Iris pigment epithelial cell (primary cell): ENCODE measurements at places on chromosomes 7 and 10.

DNA sequence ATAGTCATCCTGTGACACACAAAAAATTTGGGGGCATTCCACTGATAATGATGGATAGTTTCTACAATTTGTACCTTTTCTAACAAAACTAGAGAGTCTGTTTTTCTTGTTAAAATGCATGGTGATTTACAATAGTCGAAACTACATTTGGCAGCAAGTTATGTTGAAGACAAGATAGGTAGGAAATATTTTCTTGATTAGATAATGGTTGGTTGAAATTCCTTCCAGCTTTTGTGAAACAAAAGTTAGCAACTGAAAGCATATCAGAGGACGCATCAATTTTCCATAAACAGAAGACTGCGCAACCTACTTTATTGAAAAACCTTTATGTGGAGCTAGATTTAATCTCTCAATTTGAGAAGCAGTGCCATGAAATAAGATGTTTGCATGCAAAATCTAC, 155.8 kb upstream of the GLI3 start:
- peak; percentile 14 for DNase-seq

GRCh38 chr10:126969310-126969709, 64.1 kb downstream of the DOCK1 start:
- DNase-seq: peak; percentile 19

GRCh38 chr7:72793791-72794190, 34.2 kb downstream of the TYW1B start:
- no peak for DNase-seq

DNA sequence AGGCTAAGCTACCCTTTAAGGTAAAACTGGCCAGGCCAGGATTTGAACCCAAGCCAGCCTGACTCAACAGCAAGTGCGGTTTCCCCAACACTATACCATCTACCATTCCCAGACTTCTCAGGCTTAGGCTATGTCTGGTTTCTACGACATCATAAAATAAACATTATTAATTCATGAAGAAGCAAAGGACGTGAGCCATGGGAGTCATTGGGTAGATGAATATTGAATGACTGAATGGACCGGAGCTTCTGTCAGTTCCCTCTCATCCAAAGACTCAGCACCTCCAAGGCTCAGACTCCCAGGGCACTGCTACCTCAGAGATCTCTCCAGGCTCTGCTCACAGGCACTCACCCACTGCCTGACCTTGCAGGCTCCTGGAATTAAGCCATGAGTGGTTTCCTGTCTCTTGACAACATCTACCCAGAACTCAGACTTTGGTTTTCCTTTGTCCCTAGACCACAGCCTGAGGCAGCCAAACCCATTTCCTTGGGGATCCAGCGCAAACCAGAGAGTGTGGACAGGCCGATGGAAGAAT, 64.6 kb upstream of the STEAP1B start:
- DNase-seq: peak; percentile 92

DNA sequence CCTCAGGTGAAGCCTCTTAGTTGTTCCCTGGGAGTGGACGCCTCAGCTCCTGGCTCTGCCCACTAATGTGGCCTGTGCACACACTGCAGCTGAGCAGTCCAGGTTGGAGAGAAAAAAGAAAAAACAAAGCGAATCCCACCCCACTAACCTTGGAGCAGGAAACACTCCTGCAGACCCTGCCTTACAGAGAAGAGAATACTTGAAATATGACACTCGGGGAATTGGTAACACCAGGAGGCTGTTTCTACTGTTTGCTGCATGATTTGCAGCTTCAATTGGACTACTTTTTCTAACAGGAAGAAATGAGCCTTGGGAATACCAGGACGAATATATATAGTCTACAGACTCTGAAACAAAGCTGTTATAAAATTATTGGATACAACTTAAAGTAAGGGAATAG, 22.2 kb downstream of the CDHR3 start:
- no peak for DNase-seq

- DNase-seq: no peak
These were observed 167.7 kb downstream of the GFRA1 start for GRCh38 chr10:116105264-116105663.

GRCh38 chr10:776772-777171, 87.3 kb upstream of the DIP2C start:
- DNase-seq: no peak

- DNase-seq: no peak
These were observed 34.9 kb upstream of the KIAA1217 start for GRCh38 chr10:24174014-24174413.

DNA sequence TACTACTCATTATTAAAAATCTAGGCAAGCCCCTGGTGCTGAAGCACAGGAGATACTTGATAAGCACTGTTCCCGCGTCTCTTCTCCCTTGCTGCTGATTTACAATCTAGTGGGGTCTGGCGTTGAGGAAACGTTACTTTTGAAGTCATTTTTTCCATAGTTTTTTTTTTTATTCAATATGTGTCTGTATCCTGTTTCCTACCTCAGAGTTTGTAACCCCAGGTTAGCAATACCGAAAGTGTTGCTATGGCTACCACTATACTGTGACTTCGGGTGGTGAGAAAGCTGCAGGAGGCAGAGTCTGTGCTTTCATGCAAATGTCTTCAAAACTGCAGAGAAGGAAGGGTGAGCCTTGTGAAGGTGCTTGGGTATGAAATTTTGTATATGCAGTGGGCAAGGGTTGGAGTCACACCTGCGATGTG, 458.8 kb upstream of the GHITM start:
- DNase-seq: no peak

GRCh38 chr7:133040178-133040577, 41.7 kb downstream of the CHCHD3 start:
- DNase-seq: no peak

- DNase-seq: peak; percentile 64
These were observed 1085.5 kb downstream of the SORCS1 start for GRCh38 chr10:106078895-106079576.

DNA sequence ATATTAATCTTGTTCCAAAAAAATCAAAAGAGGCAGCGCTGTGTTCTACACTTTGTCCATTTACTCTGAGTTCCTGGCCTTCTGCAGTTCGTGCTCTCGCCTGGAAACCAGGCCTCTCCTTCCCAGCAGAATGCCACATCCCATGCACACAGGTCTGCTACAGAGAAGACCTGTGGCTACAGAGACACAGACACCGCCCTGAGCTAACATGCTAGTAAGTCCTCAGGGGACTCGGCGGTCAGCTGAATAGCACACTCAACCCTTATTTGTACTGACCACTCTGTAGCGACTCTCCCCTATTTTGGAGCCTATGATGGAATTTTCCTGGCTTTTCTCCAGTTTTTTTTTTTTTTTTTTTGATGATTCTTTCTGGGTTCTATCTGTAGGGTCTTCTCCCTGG, 12.8 kb downstream of the CREB3L2 start:
- no peak for DNase-seq

DNA sequence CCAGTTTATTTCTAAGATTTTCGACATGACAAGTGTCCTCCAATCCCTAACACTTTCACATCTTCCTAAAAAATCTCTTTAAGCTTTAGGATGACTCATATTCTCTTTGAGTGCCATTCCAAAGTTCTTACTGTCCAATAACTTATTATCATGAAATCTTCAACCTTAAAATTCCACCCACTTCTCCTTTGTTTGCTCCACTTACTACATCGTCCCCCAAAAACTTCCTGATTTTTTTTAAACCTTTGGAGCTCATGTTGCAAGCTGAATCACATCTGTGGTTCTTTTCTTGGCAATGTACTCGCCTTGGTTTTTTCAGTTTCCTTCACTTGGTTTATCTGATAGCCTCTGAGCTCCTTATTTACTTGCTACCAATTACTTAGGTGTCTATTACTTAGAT, 39.2 kb upstream of the JCAD start:
- DNase-seq: peak; percentile 86

DNA sequence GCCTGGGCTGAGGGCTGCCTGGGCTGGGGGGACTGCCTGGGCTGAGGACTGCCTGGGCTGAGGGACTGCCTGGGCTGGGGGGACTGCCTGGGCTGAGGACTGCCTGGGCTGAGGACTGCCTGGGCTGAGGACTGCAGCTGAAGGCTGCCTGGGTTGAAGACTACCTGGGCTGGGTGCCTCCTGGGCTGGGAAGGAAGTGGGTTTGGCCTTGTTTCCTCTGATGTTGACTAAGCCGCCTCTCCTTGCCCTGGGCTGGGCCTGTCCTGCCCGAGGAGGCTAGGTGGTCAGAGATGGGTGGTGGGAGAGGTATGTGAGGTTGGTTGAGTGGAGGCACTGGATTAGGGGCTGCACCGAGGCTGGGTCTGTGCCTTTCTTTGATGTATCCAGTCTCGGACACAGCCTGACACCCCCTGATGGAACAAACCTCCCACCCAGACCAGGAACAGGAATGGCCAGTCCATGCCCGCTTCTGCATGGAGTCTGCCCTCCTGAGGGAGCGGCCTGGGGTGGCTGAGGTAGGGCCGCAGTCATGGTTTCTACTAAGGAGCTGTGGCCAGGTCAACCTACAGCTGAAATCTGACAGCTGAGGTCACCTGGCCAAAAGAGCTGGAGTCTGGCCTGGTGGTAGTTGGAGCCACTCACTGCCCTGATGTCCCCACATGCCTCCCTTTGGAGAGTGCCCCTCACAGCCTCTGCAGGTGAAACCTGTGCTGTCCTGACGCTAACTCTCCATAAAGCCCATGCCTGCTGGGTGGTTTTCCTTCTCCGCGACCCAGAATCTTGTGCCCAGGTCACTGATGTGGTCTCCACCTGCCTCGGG, 22.3 kb downstream of the SCART1 start:
- no peak for DNase-seq
